ENCODE measurements at places on chromosomes 4 and X. TPM values are rescaled to one million over a fixed set of nuclear protein-coding genes. Genes with fewer than 3 reads are reported as not detected.

CLDN22 gene
- total RNA-seq, result not detected

- DNase-seq, result peak; percentile 67
Observed at GRCh38 chrX:19673375-19674040, 158.2 kb upstream of the MAP3K15 start.

GRCh38 chr4:85823295-85823694 is 348.3 kb downstream of the ARHGAP24 start:
- DNase-seq, result no peak

GRCh38 chr4:159232465-159233106 is 129.7 kb downstream of the RAPGEF2 start:
- DNase-seq, result no peak

DNA sequence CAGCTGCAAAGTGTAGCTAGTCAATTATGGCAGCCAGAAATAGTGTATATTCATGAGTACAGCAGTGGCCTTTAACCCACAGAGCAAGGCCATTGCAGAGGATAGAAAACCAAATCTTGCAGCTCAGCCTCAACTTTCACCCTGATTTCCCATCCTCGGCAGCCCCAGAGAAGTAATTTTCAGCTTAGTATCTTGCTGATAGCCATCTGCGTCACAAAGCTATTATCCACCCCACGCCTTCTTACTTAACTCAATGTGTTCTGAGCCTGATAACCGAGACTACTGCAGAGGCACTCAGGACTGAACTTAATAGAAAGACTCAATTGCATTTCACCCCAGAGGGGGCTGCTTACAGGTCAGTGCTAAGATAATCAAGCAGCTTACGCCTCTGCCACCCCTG is 174.5 kb upstream of the MAOA start:
- DNase-seq, result no peak

Data from mucosa of descending colon (tissue), 3 donors.